ENCODE measurements at places on chromosomes 6 and 20.

- DNase-seq: no peak
Observed at GRCh38 chr6:154239392-154239791, 117.2 kb downstream of the IPCEF1 start.

GRCh38 chr6:100504786-100505737 is 40.3 kb upstream of the SIM1 start:
- no peak for DNase-seq

GRCh38 chr20:45578231-45578630 is 853 bp downstream of the WFDC8 start:
- no peak for DNase-seq

- DNase-seq: no peak
Observed at GRCh38 chr6:140980265-140980887, 1152.3 kb upstream of the GJE1 start.

DNA sequence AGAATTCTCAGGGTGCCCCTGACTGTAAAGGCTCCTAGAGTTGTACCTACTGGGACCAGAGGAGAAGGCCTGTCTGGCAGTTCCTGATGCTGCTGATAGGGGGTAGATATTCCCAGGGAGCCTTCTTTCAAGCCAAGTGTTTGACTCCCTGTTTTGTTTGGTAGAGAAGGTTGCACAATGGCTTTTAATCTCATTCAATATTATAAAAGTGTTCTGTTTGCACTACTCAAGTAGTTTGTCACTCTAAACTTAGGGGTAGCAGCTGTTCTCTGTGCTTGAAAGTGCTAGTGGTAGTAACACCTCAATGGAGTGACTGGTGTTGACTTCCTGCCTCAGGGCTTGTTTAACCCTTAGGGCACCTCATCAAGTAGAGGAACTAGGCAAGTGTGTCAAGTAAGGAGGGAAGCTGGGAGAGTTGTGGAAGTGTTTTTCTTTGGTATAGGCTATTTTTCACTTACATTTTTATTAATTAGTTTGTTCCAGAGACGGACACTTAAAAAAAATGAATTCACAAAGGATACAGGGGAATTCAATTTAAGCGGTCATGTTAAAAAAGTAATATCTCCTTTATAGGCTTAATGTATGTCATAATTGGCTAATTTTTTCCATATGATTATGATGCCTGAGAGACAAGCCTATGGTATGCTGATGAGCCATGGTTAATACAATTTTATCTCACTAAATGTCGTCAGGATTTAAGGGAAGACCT is 38.1 kb downstream of the BICRAL start:
- DNase-seq: no peak

DNA sequence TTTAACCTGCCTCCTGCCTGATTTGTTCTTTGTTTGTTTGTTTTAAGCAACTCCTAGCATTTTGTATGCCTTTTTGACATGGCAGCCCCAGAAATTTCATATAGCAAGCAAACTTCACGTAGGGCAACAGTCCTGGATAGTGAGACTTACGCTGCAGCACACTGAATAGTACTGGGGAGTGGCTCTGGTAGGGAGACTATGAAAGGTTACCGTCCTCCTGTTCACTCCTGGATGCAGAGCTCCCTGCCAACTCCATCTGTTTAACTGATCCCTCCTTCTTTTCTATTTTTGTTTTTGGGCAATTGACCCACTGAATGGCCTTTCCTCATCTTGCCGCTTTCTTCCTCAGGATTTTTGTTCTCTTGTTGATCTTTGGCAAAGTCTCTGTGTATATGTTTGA is 44.5 kb upstream of the BMP6 start:
- no peak for DNase-seq

DNA sequence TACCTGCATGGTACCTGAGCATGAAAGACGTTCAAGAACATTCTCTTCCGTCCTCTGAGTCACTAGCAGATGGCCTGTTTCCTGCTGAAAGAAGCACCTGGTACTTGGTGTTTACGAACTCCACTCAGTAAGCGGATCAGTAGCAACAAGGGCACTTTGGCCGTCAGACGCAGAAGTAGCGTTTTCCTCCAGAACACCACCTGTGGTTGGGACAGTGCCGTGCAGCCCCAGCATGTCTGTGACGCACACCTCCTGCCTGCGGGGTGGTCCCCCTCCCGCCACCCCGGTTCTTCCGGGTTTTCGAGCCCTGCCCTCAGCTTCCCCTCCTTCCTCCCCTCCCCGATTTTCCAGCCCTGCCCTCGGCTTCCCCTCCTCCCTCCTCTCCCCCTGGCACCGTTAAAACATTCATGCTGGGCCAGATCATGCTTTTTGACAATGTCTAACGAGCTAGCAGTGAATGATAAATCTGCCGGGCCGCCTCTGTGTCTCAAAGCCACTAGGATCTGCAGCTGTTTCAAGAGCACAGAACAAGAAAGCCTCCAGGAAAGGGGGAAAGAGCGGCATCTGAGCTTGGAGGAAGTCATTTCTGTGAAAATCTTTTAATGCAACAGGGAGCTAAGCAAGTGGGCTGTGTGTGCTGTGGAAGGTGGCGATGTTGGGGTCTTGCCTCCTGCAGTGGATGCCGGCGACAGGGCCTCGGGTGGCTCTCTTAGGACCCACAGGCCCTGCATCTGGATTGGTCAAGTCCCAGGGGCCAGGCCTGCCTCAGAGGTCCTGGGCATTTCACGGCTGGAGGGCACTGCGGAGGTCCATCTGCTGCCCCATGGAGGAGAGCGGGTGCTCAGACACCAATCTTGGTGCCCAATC is 207.9 kb downstream of the ERMARD start:
- peak; percentile 42 for DNase-seq

GRCh38 chr6:7241160-7241559 is 71.8 kb downstream of the SSR1 start:
- no peak for DNase-seq

DNA sequence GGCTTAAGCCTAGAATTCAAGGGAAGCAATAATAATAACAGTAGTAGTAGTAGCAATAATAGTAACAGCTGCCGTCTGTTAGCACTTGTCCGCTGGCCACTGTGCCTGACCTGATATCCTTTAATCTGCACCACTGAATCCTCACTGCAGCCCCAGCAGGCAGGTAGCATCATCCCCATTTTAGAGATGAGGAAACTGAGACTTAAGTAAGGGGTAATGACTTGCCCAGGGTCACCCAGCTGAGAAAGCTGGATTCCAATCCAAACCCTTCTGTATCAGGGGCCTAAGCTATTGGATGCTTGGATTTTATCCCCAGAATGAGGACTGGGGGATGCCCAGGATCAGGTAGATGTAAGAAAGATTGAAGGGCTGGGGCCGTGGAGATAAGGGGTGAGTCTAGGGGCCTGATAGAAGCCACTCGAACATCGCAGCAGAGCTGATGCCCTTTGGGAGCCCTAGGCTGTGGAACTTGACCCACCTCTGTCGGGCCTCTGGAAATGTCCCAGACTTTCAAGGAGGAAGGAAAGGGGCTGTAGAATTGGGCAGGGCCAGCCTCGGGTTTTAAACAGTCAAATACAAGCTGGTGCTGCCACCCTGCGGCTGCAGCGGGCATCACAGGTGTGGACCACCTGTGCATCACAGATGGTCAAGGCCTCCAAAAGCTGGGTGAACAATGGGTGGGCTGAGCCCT is 102.1 kb upstream of the MYL9 start:
- DNase-seq: peak; percentile 45

GRCh38 chr6:16766836-16767745 is 5.8 kb upstream of the ATXN1 start:
- no peak for DNase-seq

- DNase-seq: no peak
Observed at GRCh38 chr6:53440336-53440945, 91.7 kb upstream of the ELOVL5 start.

DNA sequence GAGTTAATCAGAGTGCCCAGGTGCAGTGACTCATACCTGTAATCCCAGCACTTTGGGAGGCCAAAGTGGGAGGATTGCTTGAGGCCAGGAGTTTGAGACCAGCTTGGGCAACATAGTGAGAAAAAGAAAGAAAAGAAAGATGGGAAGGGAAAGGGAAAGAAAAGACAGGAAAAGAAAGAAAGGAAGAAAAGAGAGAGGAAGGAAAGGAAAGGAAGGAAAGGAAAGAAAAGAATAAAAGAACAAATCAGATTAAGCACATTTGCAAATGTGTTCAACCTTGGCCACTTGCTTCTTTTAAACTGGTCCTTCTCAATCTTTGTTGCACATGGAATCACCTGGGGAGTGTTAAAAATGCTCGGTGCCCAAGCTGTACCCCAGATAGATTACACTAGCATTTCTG is 28.0 kb downstream of the NR2E1 start:
- DNase-seq: no peak

GRCh38 chr6:143742070-143742954 is 64.5 kb downstream of the PHACTR2 start:
- DNase-seq: no peak
